ENCODE measurements at places on chromosomes 11 and 22. TPM values are rescaled to one million over a fixed set of nuclear protein-coding genes. Genes with fewer than 3 reads are reported as not detected.

The SLC25A18 gene
- 1.1 TPM for total RNA-seq

The KCNQ1 gene
- total RNA-seq, result 27.3 TPM

The SOX6 gene
- total RNA-seq, result 8.3 TPM

The CCDC73 gene
- not detected for total RNA-seq

The PRR33 gene
- not detected for total RNA-seq

The MS4A10 gene
- not detected for total RNA-seq

The PHF5A gene
- 33.9 TPM for total RNA-seq

The TRIM29 gene
- total RNA-seq, result not detected

The KRTAP5-7 gene
- not detected for total RNA-seq

GRCh38 chr11:3132831-3133260 lies 32.3 kb downstream of the OSBPL5 start:
- no peak overlapping the region for H3K4me3 ChIP-seq
- H3K27ac ChIP-seq, result no peak overlapping the region
- no peaks in the 10 kb centered on the region for H3K36me3 ChIP-seq
- H3K27me3 ChIP-seq, result no peaks in the 10 kb centered on the region

GRCh38 chr11:15346907-15347306 lies 232.2 kb downstream of the INSC start:
- H3K36me3 ChIP-seq, result no peaks in the 10 kb centered on the region
- no peak for DNase-seq
- H3K27me3 ChIP-seq, result no peaks in the 10 kb centered on the region
- no peaks in the 10 kb centered on the region for H3K4me1 ChIP-seq
- H3K27ac ChIP-seq, result no peak overlapping the region

DNA sequence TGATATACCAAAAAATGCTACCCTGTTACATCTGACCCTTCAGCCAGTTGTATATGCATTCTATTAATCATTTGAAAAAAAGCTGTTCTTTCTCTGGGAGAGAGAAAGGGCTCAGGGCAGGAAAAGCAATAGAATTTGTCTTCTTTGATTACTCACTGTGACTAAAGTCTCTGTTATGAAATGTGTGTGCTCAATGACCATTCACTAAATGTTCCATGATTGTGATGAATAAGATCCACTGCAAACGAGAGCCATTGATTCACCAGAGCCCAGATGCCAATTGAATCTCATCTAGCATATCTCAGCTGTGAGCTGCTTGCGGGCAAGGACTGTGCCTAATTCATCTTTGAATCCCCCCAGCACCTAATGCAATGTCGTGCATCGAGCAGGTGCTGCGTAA lies 184.3 kb downstream of the OPCML start:
- no peak for DNase-seq
- no peak overlapping the region for H3K4me3 ChIP-seq
- no peaks in the 10 kb centered on the region for H3K27me3 ChIP-seq
- H3K27ac ChIP-seq, result no peak overlapping the region
- H3K4me1 ChIP-seq, result no peaks in the 10 kb centered on the region
- no peaks in the 10 kb centered on the region for H3K36me3 ChIP-seq

DNA sequence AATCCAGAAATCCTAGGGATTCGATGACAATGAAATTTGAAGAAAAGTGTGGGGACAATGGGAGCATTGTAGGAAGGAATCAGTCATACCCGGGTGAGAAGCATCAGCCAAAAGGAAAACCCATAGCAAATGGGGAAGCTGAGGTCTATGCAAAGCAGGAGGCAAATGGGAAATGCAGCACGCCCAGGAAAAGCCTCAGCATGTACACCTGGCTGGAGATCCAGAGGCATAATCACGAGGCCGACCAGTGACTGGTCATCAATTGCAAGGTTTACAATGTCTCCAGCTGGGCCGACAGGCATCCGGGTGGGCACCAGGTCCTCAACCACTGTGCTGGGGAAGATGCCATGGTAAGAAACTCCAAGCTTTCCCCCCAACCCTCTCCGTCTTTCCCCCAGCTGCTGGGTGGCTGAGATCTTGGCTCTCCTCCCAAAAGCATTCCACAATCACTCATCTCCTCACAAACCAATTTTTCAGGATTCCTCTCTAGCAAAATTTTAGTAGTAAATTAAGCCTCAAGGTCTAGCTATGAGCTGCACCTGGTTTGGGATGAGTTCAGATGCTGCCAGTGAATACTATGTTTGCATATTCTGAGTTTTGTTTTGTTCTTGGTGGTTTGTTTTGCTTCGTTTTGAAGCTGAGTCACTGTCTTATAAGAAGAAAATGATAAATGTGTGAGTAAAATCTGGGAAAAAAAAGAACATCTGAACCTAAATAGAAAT lies 98.0 kb upstream of the OR5AK2 start:
- H3K27me3 ChIP-seq, result no peaks in the 10 kb centered on the region
- no peak for DNase-seq
- H3K4me3 ChIP-seq, result no peak overlapping the region
- no peak overlapping the region for H3K27ac ChIP-seq
- peaks cover 6% of the 10 kb centered on the region for H3K4me1 ChIP-seq

- H3K4me1 ChIP-seq, result peaks cover 28% of the 10 kb centered on the region
- DNase-seq, result no peak
- no peaks in the 10 kb centered on the region for H3K27me3 ChIP-seq
- no peaks in the 10 kb centered on the region for H3K36me3 ChIP-seq
- H3K27ac ChIP-seq, result no peak overlapping the region
- H3K4me3 ChIP-seq, result no peak overlapping the region
Measured at GRCh38 chr11:12755510-12756453, 81.6 kb downstream of the TEAD1 start.

GRCh38 chr11:22521226-22521625 lies 104.4 kb downstream of the FANCF start:
- H3K27ac ChIP-seq, result no peak overlapping the region
- H3K27me3 ChIP-seq, result no peaks in the 10 kb centered on the region
- DNase-seq, result no peak
- no peak overlapping the region for H3K4me3 ChIP-seq
- H3K4me1 ChIP-seq, result no peaks in the 10 kb centered on the region
- no peaks in the 10 kb centered on the region for H3K36me3 ChIP-seq

- peaks cover 10% of the 10 kb centered on the region for H3K27me3 ChIP-seq
- peaks cover 11% of the 10 kb centered on the region for H3K4me1 ChIP-seq
- H3K27ac ChIP-seq, result peak within 1 kb of the TSS; percentile 46
- DNase-seq, result peak; percentile 63
- H3K4me3 ChIP-seq, result peak within 1 kb of the TSS; percentile 66
- no peaks in the 10 kb centered on the region for H3K36me3 ChIP-seq
Measured at GRCh38 chr11:8593935-8594909, at the start of gene STK33. TSS of gene STK33 (minus strand) at chr11:8594228. CDS start at chr11:8474905, 119,323 bp downstream.

GRCh38 chr11:130480186-130480585 lies 31.7 kb downstream of the ADAMTS15 start:
- no peak overlapping the region for H3K4me3 ChIP-seq
- peaks cover 5% of the 10 kb centered on the region for H3K4me1 ChIP-seq
- H3K36me3 ChIP-seq, result no peaks in the 10 kb centered on the region
- DNase-seq, result no peak
- H3K27me3 ChIP-seq, result no peaks in the 10 kb centered on the region

- no peak overlapping the region for H3K4me3 ChIP-seq
- H3K4me1 ChIP-seq, result no peaks in the 10 kb centered on the region
Measured at GRCh38 chr11:22802861-22803260, 26.7 kb downstream of the SVIP start.

- no peak overlapping the region for H3K27ac ChIP-seq
- no peak overlapping the region for H3K4me3 ChIP-seq
- no peak for DNase-seq
- H3K36me3 ChIP-seq, result no peaks in the 10 kb centered on the region
- H3K4me1 ChIP-seq, result no peaks in the 10 kb centered on the region
- no peaks in the 10 kb centered on the region for H3K27me3 ChIP-seq
Measured at GRCh38 chr11:119791701-119792151, 62.7 kb upstream of the NECTIN1 start.

- H3K36me3 ChIP-seq, result no peaks in the 10 kb centered on the region
- no peaks in the 10 kb centered on the region for H3K27me3 ChIP-seq
- H3K27ac ChIP-seq, result no peak overlapping the region
Measured at GRCh38 chr11:11691296-11692151, 69.7 kb upstream of the GALNT18 start.

DNA sequence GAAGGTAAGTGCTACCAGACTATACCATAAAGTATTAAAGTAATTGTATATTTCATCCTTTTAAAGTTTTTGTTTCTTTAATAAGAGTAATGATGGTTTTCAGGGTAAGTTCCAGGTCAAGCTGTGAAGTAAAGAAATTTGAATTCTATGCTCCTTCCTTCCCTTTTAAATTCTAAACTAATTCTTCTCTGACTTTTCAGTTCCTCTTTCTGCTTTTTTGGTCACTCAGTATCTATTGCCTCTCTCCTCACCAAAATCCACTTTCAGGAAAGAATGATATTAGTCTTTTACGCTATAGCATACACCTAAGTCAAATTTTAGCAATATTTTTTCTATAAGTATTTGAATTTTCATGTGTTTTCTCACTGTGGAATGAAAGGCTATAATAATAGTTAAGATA lies 8.2 kb downstream of the MMP8 start:
- no peaks in the 10 kb centered on the region for H3K36me3 ChIP-seq
- H3K4me1 ChIP-seq, result no peaks in the 10 kb centered on the region
- H3K27me3 ChIP-seq, result no peaks in the 10 kb centered on the region
- H3K27ac ChIP-seq, result no peak overlapping the region
- H3K4me3 ChIP-seq, result no peak overlapping the region
- no peak for DNase-seq

DNA sequence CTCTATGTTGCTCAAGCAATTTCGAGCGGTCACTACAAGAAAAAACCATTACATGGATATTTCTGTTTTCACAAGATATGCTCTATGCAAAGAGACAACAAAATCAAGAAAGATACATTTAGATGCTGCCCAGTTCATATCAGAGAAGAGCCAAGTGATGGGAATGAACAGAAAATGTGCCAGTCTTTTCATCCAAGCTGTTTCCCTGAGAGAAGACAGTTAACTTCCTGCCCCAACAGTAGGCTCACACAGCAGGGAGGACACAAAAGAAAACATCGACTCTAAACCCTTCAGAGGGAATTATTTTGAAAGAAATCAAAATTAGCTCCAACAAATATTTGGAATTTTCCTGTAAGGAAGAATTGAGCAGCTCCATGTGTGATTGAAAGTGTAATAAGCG lies 11.6 kb downstream of the JAML start:
- H3K4me1 ChIP-seq, result peaks cover 47% of the 10 kb centered on the region
- peak overlapping the region; percentile 75 for H3K27ac ChIP-seq
- DNase-seq, result no peak
- peaks cover 5% of the 10 kb centered on the region for H3K27me3 ChIP-seq

DNA sequence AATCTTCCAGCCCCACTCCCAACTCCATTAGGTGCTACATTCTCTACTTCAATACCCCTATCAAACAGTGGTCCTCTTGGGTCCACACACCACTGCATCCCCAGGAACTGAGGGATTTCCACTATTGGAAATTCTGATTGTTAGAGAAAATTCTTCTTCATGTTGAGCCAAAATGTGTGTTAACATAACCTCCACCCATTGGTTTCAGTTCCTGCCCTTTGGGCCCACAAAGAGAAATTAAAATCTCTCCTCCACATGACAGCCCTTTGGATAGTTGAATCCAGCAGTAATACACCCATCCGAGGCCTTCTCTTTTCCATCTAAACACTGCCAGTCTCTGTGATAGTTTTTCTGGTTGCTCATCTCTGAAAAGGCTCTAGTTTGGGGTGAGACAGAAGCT lies 2.1 kb downstream of the VSIG2 start:
- H3K27ac ChIP-seq, result peak overlapping the region; percentile 87
- DNase-seq, result no peak
- peaks cover 6% of the 10 kb centered on the region for H3K4me1 ChIP-seq
- peaks cover 37% of the 10 kb centered on the region for H3K27me3 ChIP-seq
- no peaks in the 10 kb centered on the region for H3K36me3 ChIP-seq
- no peak overlapping the region for H3K4me3 ChIP-seq

DNA sequence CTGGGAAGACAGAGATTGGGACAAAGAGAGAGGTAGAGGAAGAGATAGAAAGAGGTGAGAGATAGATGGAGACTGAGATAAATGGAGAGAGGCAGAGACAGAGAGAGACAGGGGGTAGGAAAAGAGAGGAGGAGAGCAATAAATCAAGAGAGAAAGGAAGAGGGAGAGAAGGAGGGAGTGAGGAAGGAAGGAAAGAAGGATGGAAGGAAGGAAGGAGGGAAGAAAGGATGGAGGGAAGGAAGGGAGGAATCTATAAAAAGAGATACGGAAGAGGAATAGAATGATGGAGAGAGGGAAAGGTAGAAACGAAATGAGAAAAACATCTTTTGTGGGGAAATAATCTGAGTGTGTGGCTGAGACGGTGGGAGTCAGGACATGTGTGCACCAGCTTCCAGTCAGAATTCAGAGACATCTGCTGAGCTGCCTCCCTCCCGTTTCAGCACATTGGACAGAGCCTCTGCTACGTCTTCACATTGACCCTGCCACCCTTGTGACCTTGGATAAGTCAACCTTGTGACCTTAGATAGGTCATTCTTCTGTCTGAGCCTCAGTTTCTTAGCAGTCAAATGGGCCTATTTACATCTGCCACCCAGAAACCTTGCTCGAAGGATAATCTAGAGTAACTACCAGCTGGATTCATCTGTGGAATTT lies 417.8 kb downstream of the MIAT start:
- H3K27me3 ChIP-seq, result peaks cover 7% of the 10 kb centered on the region
- no peaks in the 10 kb centered on the region for H3K4me1 ChIP-seq
- no peak overlapping the region for H3K4me3 ChIP-seq
- DNase-seq, result no peak
- H3K36me3 ChIP-seq, result no peaks in the 10 kb centered on the region

DNA sequence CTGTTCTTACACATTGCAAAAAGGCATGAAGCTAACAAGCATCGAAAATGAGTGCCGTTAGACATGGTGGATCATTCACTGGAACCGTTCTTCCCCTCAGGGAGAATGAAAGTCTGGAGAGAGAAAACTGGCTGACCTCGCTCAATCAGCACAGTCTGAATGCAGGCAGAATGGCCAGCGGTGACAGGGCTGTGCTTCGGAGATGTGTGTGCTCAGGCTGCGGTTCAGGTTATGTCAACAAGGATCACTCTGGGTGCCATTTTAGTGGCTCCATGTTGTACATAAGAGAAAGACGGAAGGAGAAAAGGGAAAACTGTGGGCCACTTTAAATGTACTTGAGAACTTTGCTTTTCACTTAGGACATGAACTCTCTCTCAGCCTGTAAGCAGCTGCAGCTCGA lies 749.8 kb upstream of the ARHGAP42 start:
- no peak for DNase-seq
- H3K27me3 ChIP-seq, result no peaks in the 10 kb centered on the region
- no peaks in the 10 kb centered on the region for H3K36me3 ChIP-seq
- no peaks in the 10 kb centered on the region for H3K4me1 ChIP-seq
- H3K4me3 ChIP-seq, result no peak overlapping the region

DNA sequence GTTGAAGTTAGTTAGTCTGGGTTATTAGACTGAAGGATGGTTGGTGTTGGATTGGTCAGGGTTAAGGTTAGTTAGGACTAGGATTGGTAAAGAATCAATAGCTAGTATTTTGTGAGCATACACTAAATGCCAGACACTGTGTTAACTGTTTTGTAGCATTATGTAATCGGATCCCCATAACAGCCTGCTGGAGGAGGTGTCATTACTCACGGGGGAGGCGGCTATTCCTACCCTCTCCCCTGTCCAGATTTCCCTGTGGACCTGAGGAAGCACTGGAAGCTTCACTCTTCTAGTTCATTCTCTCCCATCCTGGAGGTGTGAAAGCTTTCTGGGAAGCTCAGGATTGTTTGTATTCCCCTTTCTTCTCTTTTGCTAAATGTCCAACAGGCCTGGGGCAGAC lies 40.5 kb upstream of the KCNJ11 start:
- H3K27me3 ChIP-seq, result no peaks in the 10 kb centered on the region
- DNase-seq, result no peak
- no peaks in the 10 kb centered on the region for H3K4me1 ChIP-seq
- no peaks in the 10 kb centered on the region for H3K36me3 ChIP-seq
- H3K27ac ChIP-seq, result no peak overlapping the region
- H3K4me3 ChIP-seq, result no peak overlapping the region

GRCh38 chr11:86183694-86184093 lies 60.9 kb upstream of the EED start:
- DNase-seq, result no peak
- no peaks in the 10 kb centered on the region for H3K27me3 ChIP-seq
- H3K4me3 ChIP-seq, result no peak overlapping the region
- no peak overlapping the region for H3K27ac ChIP-seq
- no peaks in the 10 kb centered on the region for H3K4me1 ChIP-seq
- H3K36me3 ChIP-seq, result no peaks in the 10 kb centered on the region
